CD4-positive, alpha-beta T cell (primary cell): ENCODE measurements at places on chromosomes 4 and X.

DNA sequence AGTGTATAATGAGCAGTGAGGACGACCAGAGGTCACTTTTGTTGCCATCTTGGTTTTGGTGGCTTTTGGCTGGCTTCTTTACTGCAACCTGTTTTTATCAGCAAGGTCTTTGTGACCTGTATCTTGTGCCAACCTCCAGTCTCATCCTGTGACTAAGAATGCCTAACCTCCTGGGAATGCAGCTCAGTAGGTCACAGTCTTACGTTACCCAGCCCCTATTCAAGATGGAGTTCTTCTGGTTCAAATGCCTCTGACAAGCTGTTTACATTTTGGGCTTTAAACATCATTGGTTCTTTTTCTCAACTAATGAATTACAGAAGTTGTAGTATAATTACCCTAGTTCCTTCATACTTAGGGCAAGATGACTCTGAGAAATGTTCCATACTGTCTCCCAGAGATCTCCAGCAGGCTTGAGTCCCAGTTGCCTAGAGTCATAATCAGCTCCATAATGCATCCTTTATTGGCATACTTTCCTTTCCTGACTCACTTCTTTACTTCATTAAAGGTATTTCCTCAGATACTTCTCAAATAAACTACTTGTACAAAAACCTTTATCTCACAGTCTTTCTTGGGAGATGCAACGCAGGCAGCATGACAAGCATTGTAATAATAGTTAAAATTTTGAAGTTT lies 136.5 kb downstream of the KDM6A start:
- no peak for DNase-seq

- DNase-seq, result no peak
These were observed 191.0 kb downstream of the EVC2 start for GRCh38 chr4:5517372-5517771.

- DNase-seq, result no peak
These were observed 8.6 kb upstream of the MAML3 start for GRCh38 chr4:140162596-140162995.

- no peak for DNase-seq
These were observed 11.0 kb upstream of the CWH43 start for GRCh38 chr4:48974979-48975640.

DNA sequence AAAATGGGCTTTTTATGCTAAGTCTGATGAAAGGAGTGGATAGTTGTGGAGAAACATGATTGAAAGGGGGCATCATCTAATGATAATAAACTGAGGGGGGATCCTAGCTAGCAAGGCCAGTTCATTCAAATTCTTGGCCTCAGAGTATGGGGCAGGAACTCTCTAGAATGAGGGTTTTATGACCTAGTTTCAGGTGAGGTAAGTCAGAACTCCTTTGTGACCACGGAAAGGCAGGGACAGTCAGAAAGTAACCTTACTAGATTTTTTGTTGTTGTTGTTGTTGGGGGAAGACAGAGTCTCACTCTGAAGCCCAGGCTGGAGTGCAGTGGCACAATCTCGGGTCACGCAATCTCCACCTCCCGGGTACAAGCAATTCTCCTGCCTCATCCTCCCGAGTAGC lies 1.5 kb upstream of the PAQR3 start:
- no peak for DNase-seq

- peak; percentile 21 for DNase-seq
These were observed 797 bp downstream of the PKD2 start for GRCh38 chr4:88008122-88008742.

- DNase-seq, result no peak
These were observed 3.1 kb downstream of the POU3F4 start for GRCh38 chrX:83511208-83511607.

DNA sequence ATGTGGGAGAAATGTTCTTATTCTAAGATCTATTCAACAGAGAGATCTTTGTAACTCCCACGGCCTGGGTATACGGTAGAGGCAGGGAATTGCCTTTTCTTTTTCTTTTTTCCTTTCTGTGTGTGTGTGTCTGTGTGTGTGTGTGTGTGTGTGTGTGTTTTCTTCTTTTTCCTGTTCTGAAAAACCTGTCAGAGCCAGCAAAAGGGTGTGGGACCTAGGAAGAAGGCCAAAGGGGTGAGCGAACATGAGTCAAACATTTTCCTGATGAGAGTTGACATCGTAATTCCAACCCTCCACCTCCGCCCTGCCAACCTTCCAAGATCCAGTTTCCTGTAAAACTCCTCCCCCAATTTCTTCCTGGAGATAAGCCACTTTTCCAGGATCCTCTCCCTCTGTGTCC lies 2.8 kb upstream of the CHIC2 start:
- DNase-seq, result no peak

DNA sequence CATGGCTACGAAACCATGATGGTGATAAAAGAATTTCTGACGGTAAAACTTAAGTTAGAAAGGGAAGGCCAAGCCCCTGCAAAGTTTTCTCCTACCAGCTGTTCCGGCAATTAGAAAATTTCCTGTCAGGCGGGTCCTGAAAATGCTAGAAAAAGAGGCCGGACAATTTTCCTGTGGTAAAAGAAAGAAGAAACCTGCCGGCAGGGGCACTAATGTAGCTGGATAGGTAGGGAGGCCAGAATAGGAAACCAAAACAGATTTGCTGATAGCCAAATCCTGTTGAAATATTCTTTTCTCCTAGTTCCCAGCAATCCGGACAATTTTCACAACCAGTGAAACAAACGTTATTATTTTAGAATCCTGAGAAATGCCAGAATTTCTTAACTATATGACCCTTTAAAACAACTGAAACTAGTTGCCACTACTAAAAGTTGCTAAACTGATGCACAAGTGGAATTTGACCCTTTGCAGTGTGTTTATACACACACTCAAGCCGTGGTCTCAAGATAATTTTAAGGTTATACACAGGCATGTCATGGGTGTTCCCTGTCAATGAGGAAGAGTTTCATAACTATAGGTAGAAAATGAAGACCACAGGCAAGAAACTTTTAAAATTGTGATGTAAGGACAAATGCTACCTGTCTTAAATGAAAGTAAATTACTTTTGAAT lies 47.7 kb downstream of the RPS6KA3 start:
- no peak for DNase-seq

DNA sequence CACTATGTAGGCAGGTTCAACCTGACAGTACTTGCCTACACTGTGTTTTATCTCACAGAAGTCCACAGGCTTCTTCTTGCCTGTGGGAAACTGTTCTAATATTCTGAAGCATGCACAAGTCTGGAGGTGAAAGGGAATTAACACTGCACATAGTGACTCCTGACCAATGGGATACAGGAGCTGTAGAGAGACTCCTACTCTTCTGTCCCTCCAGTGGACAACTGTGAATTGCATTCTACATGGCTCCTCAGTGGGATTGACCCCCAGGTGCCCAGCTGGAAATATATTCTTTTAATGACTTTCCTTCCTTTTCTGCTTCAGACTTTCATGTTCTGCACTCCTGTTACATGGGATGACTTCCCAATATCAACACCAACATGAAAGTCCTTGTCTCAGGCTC lies 8.2 kb upstream of the YIPF6 start:
- no peak for DNase-seq

DNA sequence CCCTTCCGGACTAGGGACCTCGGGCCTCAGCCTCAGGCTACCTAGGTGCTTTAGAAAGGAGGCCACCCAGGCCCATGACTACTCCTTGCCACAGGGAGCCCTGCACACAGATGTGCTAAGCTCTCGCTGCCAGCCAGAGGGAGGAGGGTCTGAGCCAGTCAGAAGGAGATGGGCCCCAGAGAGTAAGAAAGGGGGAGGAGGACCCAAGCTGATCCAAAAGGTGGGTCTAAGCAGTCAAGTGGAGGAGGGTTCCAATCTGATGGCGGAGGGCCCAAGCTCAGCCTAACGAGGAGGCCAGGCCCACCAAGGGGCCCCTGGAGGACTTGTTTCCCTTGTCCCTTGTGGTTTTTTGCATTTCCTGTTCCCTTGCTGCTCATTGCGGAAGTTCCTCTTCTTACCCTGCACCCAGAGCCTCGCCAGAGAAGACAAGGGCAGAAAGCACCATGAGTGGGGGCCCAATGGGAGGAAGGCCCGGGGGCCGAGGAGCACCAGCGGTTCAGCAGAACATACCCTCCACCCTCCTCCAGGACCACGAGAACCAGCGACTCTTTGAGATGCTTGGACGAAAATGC lies at the start of gene WAS:
TSS of gene WAS (plus strand) at position 389 of the 572 bp plus-strand sequence. CDS start at position 444, 55 bp downstream.
- DNase-seq, result peak; percentile 70

DNA sequence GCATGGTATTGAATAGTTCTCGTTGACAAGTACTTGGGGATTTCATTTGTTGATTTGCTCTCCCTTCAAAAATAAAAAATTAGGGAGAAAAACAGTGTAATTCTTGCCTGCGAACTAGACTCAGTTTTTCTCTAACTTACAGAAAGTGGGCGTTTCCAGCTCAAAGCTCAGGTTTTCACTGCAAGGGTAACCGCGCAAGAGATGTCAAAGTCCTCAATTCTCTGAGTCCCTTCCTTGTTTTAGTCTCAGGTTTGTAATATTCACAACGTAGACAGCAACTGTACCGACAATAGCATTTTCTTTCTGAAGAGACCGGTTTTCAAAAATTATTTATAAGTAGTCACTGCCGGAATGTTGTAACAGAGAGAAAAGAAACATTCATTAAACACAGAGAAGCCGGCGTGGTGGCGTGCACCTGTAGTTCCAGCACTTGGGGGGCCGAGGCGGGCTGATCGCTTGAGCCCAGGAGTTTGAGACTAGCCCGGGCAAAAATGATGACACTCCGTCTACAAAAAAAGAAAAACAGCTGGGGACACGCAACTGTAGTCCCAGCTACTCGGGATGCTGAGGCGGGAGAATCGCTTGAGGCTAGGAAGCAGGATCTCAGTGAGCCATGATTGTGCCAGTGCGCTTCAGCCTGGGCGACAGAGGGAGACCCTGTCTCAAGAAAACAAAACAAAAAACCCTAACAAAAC lies 774 bp downstream of the ZCCHC4 start:
- no peak for DNase-seq

DNA sequence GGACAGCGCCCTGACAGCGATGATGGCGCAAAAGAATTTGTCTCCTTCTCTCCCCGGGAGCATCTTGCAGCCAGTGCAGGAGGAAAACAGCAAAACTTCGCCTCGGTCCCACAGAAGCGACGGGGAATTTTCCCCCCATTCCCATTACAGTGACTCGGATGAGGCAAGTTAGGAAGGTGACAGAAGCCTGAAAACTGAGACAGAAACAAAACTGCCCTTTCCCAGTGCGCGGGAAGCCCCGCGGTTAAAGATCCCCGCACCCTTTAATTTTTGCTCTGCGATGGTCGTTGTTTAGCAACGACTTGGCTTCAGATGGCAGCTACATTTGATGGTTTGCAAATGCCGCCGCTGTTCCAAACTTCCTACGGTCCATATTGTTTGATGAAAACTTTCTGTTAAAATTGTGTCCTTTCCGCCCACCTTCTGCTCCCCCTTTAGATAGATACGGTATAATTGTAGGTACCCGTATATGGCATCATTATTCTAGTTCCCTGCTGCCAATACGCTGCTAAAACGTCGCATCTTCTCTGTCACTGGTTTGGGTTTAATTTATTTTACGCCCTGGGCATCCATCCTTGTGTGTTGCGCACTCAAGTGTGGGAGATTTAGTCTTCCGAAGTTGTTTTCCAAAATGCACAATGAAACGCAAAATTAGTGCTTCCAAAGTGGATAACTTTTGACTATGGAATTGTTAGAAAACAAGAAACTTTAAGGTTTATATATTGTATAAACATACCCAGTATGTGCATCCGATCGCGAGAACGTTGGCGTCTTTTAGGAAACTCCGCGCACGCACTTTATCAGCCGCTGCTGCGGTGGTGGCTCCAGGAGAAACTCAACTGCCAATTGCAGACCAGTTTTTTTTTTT lies 1.5 kb downstream of the ATOH1 start:
- no peak for DNase-seq

- DNase-seq, result no peak
These were observed 660.7 kb downstream of the SMARCA1 start for GRCh38 chrX:128862557-128862956.

- DNase-seq, result no peak
These were observed 126.1 kb downstream of the SPRY1 start for GRCh38 chr4:123522646-123523045.

- DNase-seq, result no peak
These were observed 310.0 kb upstream of the AADAT start for GRCh38 chr4:170399581-170400293.

GRCh38 chr4:1309261-1310010 lies 19.7 kb downstream of the MAEA start:
- peak; percentile 81 for DNase-seq

GRCh38 chrX:24260842-24261550 lies 52.9 kb downstream of the SUPT20HL2 start:
- DNase-seq, result no peak

- DNase-seq, result no peak
These were observed 157.6 kb downstream of the EMCN start for GRCh38 chr4:100360211-100360610.

- DNase-seq, result no peak
These were observed 47.9 kb upstream of the PACRGL start for GRCh38 chr4:20652226-20652885.

GRCh38 chrX:69507500-69507789 lies 3.3 kb downstream of the NALF2 start:
- no peak for DNase-seq

- DNase-seq, result no peak
These were observed 323 bp downstream of the PDE6B start for GRCh38 chr4:625631-626161.

- no peak for DNase-seq
These were observed 12.1 kb upstream of the ARSF start for GRCh38 chrX:3029129-3029528.

- DNase-seq, result no peak
These were observed 73.9 kb downstream of the PSAPL1 start for GRCh38 chr4:7360806-7361205.

GRCh38 chrX:1316527-1316926 lies 20.1 kb upstream of the IL3RA start:
- no peak for DNase-seq

DNA sequence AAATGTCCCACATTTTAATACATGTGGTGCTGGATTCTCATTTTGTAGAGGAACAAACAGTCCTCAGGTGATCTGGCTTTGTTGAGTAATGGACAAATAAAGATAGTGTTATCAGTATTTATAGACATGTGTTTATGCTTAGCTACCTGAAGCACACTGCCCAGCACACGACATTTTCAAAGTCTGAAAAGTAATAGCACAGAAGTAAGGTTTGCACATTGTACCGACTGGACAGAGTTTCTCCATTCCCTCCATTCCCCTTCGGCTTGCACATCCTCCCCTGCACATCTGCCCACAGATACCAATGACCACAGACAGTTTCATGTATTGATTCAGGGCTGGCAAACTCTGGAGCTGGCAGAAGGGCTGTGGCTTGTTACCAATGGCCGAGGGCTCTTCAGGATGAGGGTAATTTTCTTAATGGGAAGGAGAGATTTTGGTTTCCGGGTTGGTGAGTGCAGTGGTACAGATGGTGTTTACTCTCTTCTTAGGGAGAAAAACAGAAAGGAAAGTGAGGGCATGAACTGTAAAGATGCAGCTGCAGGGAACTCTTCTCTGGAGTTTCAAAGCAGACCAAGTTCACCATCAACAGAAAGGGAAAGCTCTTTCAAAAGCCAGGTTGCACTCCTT lies 2.3 kb downstream of the GRPR start:
- DNase-seq, result no peak

DNA sequence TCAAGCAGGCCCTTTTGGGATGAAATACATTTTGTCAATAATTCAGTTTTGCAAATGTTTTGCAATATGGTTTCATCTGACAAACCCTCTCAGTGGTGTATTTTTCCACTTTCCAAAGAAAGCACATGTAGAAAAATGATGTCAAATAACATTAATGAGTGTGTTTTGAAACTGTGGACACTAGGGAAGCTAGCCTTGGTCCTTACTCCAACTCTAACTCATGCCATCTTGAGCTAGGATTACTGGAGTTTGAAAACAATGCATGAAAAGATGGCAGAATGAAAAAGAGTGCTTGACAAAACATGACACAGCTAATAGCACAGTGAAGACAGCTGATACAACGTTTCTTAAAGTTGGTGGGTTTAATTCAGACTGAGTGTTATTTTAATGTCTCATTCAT lies 41.4 kb downstream of the HAND2 start:
- DNase-seq, result no peak
